Neural progenitor cell (in vitro differentiated cells): ENCODE measurements at places on chromosomes 12 and 14.
A peak's percentile ranks its signal among the peaks of the same experiment; 100 is the strongest.

GRCh38 chr14:29817767-29818405 lies 109.8 kb downstream of the PRKD1 start:
- DNase-seq = no peak

DNA sequence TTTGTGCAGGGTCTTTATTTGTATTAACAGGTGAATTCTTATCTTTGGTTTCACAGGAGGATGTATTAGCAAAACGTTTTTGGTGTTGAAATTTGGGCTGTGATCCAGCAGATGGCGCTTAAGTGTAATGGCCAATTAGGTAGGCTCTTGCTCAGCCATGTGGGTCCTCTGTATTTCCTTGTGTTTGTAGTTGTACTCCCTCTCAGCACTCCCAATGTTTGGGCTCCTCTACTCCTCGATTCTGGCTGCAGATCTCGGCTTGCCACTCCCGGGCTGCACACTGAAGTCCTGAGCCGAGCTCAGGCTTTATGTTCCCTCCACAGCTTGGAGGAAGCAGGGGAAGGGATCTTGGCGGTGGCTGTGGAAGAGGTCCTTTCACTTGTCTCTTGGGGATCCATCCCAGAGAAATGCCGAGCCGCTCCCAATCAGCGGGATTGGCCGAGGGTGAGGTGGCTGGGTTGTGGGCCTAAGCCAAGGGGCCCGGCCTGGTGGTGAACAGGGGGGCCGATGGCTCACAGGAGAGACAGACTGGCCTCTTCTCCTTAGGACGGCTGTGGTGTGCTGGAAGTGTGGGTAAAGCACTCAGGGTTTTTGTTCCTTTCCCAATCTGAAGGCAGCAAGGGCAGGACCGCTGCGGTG lies 133.7 kb downstream of the AEBP2 start:
- peak; percentile 62 for DNase-seq

GRCh38 chr14:99601361-99601831 lies 2.6 kb downstream of the CCDC85C start:
- DNase-seq = no peak

DNA sequence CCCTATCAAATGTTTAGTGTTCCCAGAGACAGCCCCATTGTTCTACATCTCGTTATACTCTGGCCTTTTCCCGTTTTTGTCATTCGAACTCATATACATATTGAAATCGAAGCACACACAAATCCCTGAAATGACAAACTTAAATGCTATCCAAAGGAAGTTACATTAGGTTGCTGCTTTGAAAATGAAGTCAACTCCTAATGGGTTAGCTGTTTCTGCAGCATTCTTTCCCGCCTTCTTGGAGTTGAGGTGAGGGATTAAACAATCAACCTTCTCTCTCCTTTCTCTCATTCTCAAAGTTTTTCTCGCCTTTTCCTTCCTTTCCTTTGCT lies 642 bp upstream of the PHC1 start:
- no peak for DNase-seq

DNA sequence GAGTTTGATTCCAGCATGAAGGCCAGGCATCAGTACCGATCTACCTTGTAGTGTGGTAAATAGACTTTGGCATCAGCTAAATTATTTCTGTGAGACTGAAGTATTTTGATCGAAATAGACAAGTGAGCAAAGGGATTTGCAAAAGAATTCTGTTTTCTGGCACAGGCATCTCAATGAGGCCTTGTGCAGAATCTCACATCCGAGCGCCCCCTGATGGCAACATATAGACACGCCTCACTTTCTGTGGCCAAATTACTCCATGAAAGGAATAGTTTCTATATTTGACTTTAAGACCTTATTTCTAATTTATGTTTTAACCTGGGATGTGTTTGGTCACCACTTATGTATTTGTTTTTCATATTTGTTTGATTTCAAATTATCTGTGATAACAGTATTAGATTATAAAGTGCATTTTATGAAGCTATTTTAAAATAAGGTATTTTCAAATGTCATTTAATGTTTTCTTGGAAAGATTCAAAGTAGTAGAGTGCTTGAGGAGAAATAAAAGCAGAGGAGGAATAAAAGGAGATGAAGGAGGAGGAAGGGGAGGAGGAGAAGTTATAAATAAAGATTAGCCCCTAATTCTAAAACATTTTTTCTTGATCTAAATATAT lies 731.9 kb downstream of the NRXN3 start:
- peak; percentile 79 for DNase-seq

- DNase-seq = peak; percentile 59
Measured at GRCh38 chr12:98399532-98399931, 115.9 kb upstream of the TMPO start.

DNA sequence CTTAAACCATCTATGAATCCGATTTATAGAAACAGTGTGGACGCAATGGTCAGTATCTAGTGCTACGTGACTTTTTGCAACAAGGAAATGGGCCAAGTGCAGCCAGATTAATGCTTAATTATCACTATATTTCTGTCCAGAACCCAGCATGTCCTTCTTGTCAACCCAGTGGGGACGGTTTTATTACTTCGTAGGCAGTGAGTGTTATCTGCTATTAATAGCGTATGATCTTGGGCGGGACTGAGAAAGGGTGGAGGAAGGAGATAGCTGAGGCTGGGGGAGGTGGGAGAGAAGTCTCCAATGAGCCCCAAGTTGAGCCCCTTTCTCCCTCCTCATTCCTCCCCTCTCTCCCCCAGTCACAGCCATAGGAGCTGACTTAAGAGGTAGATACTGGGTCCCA lies 59.7 kb upstream of the FAM222A start:
- no peak for DNase-seq

DNA sequence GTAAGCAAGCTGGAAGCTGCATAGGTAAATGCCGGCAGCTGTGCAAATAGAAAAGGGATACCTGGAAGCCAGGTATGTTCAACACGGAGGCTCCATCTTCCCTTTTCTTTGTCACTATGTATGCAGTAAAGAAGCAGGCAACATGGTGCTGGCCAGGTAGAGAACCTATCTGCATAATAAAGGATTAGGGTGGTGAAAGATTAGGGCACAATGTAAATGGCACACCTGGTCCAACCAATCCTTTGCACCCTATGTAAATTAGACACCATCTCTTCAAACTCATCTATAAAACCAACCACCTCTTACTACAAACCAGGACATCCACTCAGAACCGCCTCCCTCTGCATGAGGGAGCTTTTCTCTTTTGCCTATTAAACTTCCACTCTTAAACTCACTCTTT lies 32.3 kb downstream of the RPS29 start:
- DNase-seq = no peak

GRCh38 chr14:62209287-62209899 lies 447.2 kb downstream of the SNAPC1 start:
- no peak for DNase-seq

DNA sequence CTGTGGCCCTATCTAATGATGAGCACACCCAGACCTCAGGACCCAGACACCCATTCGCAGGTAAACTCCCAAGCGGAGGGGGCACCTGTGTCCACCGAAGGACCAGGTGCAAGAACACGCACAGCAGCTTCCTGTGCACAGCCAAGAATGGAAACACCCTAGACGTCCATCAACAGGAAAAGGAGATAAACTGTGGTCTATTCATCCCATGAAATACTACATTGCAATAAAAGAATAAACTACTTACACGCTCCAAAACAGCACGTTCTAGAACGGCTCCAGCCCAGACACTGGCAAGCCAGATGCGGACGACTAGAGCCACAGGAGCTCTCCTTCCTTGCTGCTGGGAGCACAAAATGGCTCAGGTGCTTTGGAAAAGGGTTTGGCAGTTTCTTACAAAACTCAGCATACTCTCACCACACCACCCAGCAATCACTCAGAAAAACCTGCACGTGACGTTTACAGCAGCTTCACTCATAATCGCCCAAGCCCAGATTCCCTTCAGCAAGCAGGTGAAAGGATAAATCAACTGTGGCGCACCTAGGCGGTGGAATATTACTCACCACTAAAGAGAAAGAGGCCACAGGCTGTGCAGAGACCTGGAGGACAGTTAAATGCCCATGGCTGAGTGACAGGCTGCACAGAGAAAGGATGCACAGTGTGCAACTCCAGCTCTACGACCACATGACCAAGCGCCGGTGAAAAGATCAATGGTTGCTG lies 21.0 kb downstream of the BRF1 start:
- no peak for DNase-seq

- DNase-seq = no peak
Measured at GRCh38 chr12:114221136-114221833, 184.7 kb downstream of the TBX5 start.

DNA sequence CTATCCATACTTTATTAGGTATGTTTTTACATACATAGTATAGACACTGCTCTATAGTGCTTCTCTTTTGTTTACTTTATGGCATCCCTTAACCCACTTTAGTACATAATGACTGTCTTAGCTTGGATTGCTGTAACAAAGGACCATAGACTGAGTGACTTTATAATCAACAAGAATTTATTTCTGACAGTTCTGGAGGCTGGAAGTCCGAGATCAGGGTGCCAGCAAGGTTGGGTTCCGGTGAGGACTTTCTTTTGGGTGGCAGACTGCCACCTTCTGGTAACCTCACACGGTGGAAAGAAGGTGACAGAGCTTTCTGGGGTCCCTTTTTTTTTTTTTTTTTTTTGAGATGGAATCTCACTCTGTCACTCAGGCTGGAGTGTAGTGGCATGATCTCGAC lies 48.6 kb upstream of the PPM1H start:
- peak; percentile 7 for DNase-seq
